Left lung (tissue), 14 donors: ENCODE measurements at places on chromosomes 7 and 10. TPM values are rescaled to one million over a fixed set of nuclear protein-coding genes. Genes with fewer than 3 reads are reported as not detected.
A peak's percentile ranks its signal among the peaks of the same experiment; 100 is the strongest.

DGKI gene
- 0.68 TPM for total RNA-seq

- H3K27me3 ChIP-seq: no peaks in the 10 kb centered on the region
- H3K4me1 ChIP-seq: no peaks in the 10 kb centered on the region
- no peak for DNase-seq
- no peaks in the 10 kb centered on the region for H3K36me3 ChIP-seq
- H3K27ac ChIP-seq: no peak overlapping the region
Observed at GRCh38 chr7:33854178-33854577, 51.2 kb upstream of the BMPER start.

DNA sequence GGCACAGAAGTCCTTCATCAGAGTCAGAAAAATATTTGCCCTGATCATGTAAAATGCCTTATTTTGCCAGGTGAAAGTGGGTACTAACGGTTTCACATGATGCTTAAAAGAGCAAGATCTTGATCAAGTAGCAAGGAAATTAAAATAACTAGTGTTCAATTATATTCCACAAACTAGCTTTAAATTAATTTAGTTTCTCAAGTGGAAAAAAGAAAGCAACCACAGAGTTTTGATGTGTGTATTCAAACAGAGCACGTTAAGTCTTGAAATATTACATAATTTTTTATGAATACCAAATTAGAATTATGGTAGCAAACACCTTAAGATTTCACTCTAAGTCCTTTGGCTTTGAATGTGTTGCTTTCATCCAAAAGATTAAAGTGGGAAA, 47.3 kb downstream of the PIP4K2A start:
- no peak for DNase-seq
- no peak overlapping the region for H3K4me3 ChIP-seq
- H3K27me3 ChIP-seq: no peaks in the 10 kb centered on the region
- H3K27ac ChIP-seq: no peak overlapping the region
- no peaks in the 10 kb centered on the region for H3K36me3 ChIP-seq

- H3K4me3 ChIP-seq: no peak overlapping the region
- no peak overlapping the region for H3K27ac ChIP-seq
- H3K4me1 ChIP-seq: no peaks in the 10 kb centered on the region
Observed at GRCh38 chr10:71076473-71077142, 135.8 kb upstream of the UNC5B start.

- H3K4me3 ChIP-seq: no peak overlapping the region
- H3K4me1 ChIP-seq: peaks cover 43% of the 10 kb centered on the region
- H3K36me3 ChIP-seq: no peaks in the 10 kb centered on the region
- H3K27me3 ChIP-seq: no peaks in the 10 kb centered on the region
- H3K27ac ChIP-seq: no peak overlapping the region
Observed at GRCh38 chr10:70560511-70560941, 42.0 kb downstream of the PRF1 start.

- H3K27ac ChIP-seq: peak overlapping the region; percentile 79
- H3K4me3 ChIP-seq: no peak overlapping the region
- no peaks in the 10 kb centered on the region for H3K27me3 ChIP-seq
Observed at GRCh38 chr10:132518572-132519381, 18.8 kb upstream of the INPP5A start.

DNA sequence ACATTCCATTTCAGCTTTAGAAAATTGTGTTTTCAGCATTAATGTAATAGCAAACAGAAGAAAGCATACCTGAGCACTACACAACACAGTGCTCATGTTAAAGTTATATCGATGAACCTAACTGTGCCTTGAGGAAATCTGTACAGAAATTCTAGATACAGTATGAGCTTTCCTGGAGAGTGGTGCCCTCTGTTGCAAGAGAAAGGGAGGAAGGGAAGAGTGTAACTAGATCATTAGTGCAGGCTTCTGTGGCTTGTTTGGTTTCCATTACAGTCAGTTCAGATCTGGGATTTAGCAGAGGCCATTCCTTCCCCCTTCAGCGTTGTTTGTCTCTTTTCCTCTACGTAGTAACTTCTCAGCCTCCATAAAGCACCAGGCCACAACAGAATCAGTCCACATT, 139.7 kb downstream of the HTR7 start:
- H3K4me3 ChIP-seq: no peak overlapping the region
- H3K4me1 ChIP-seq: no peaks in the 10 kb centered on the region
- no peaks in the 10 kb centered on the region for H3K27me3 ChIP-seq

GRCh38 chr7:24974026-24974832, 5.7 kb downstream of the OSBPL3 start:
- no peak overlapping the region for H3K27ac ChIP-seq
- no peak for DNase-seq
- H3K4me1 ChIP-seq: no peaks in the 10 kb centered on the region
- no peak overlapping the region for H3K4me3 ChIP-seq

GRCh38 chr10:50929670-50930069, 44.2 kb upstream of the A1CF start:
- no peak overlapping the region for H3K27ac ChIP-seq
- no peaks in the 10 kb centered on the region for H3K4me1 ChIP-seq
- H3K27me3 ChIP-seq: no peaks in the 10 kb centered on the region
- H3K4me3 ChIP-seq: no peak overlapping the region
- H3K36me3 ChIP-seq: no peaks in the 10 kb centered on the region

GRCh38 chr10:29689001-29689400, 54.2 kb upstream of the SVIL start:
- H3K4me1 ChIP-seq: peaks cover 13% of the 10 kb centered on the region
- no peak overlapping the region for H3K4me3 ChIP-seq
- H3K27me3 ChIP-seq: no peaks in the 10 kb centered on the region

GRCh38 chr10:131094527-131095312, 216.8 kb downstream of the TCERG1L start:
- no peaks in the 10 kb centered on the region for H3K4me1 ChIP-seq
- H3K27me3 ChIP-seq: no peaks in the 10 kb centered on the region
- H3K4me3 ChIP-seq: no peak overlapping the region

DNA sequence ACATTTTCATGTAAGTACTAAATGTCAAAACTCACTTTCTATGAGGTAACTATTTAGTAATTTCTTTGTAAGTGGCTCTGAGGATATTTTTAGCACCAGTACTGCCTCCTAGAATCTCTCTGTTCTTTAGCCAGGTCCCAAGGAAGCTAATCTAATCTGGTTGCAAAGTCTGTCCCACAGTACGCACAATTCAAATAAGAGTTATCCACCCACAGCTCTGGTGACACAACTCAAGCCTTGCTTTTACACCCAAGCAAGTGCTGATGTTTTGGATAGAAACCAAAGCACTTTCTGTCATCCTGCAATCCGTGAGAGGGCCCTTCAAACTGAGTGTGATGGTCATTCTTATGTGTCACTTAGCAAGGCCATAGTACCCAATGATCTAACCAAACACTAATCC, 14.5 kb downstream of the GIMAP5 start:
- H3K27me3 ChIP-seq: no peaks in the 10 kb centered on the region
- no peak overlapping the region for H3K4me3 ChIP-seq
- no peak for DNase-seq
- no peak overlapping the region for H3K27ac ChIP-seq
- no peaks in the 10 kb centered on the region for H3K36me3 ChIP-seq

ARHGEF5 gene
- 32.3 TPM for total RNA-seq

DNA sequence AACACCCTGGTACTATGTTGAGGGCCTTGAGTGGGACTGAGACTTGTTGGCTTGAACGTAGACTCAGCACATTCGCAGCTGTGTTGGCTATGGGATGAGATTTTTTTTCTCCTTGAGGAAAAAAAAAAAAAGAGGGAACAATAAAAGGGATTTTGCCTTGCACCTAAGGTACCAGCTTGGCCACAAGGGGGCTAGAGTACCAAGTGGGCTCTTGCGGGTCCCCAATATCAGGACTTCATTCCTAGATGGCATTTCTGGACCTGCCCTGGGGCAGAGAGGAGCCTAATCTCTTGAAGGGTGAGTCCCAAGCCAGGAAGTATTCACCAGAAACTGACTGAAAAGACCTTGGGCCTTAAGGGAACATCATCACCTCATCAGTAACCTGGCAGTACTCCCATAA, 1083.6 kb upstream of the PHF14 start:
- H3K27me3 ChIP-seq: no peaks in the 10 kb centered on the region
- H3K36me3 ChIP-seq: no peaks in the 10 kb centered on the region
- no peak for DNase-seq
- H3K27ac ChIP-seq: no peak overlapping the region
- H3K4me1 ChIP-seq: no peaks in the 10 kb centered on the region
- no peak overlapping the region for H3K4me3 ChIP-seq
